ENCODE measurements at places on chromosomes 1 and 21.

GRCh38 chr1:2548068-2548589, 8.0 kb upstream of the TNFRSF14 start:
- DNase-seq, result peak; percentile 47

- DNase-seq, result no peak
Observed at GRCh38 chr1:195763146-195763906, 844.9 kb downstream of the KCNT2 start.

DNA sequence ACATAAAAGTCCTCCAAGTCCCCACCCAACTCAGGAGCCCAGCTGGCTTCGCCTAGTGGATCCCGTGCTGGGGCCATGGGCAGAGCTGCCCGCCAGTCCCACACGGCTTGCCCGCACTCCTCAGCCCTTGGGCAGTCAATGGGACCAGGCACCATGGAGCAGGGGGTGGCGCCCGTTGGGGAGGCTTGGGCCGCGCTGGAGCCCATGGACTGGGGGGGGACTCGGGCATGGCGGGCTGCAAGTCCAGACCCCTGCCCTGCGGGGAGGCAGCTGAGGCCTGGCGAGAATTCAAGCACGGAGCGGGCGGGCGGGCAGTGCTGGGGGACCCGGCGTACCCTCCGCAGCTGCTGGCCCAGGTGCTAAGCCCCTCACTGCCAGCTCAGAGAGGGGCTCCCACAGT, 249.8 kb upstream of the PLD5 start:
- no peak for DNase-seq

DNA sequence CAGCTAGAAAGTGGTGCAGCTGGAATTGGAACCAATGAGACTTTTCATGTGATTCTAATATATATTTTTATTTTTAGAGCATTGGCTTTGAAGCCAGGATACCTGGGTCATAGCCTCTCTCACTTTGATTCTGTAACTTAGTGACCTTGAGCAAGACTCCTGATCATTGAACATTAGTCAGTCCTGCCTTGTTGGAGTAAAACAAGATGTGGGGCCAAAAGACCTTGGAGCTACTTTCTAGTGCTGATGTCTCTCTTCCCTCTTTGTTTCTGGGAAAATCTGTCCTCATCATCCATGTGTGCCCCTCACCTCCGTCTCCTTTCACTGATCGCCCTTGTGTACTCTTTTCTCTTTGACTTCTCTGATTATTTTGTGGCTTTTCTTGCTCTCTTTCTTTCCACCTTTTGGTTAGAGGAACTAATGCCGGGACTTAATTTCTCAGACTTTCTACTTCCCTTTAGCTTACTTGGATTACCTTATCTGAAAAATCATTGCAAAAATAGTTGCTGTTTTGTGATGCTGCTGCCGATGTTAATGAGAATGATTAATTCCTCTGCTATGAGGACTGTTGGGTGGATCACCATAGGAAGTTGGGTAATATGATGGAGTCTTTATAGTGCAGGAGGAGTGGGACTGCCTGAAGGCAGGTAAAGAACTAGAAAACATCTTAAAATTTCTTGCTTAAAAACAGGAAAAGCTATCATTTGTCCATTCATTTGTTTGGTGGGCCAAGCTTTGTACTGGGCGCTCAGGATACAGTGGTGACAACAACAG, 72.0 kb downstream of the NOS1AP start:
- peak; percentile 20 for DNase-seq

- no peak for DNase-seq
Observed at GRCh38 chr1:94707321-94708298, 112.5 kb upstream of the SLC44A3 start.

- no peak for DNase-seq
Observed at GRCh38 chr1:208923946-208924720, 659.4 kb upstream of the CAMK1G start.

DNA sequence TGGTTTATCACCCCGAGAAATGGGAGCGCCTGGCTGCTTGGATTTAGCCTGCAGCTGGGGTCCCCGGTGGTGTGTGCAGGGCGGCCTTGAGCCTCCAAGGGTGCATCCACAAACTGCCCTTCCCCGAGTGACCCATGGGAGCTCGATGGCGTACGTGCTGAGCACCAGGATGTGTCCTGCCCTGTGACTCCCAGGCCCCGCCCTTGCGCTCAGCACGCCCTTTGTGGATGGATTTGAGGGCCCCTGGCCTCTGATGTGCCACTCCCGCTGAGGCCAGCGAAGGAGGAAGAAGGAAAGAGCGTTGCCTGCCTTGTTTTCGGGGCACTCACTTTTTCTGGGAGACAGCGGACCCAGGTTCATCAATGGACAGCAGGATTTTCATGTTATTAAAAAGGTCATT, 1.7 kb upstream of the TFF3 start:
- DNase-seq, result no peak

DNA sequence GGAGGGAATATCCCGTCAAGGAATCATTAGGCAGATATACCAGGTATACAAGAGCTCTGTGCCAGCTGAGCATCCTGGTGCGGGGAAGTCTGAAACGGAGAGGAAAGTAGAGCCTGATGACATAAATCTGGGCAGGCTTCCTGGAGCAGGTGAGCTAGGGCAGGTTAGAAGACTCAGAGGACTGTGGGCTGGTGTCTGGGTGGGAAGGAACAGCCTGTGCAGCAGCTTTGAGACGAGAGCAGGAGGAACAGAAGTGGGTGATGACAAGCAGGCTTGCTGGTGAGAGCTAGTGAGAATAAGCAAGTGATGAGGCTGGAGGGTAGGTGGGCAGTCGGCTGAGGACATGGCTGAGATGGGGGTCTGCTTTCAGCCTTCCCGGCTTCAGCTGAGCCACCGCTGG, 6.7 kb downstream of the CELSR2 start:
- DNase-seq, result no peak

DNA sequence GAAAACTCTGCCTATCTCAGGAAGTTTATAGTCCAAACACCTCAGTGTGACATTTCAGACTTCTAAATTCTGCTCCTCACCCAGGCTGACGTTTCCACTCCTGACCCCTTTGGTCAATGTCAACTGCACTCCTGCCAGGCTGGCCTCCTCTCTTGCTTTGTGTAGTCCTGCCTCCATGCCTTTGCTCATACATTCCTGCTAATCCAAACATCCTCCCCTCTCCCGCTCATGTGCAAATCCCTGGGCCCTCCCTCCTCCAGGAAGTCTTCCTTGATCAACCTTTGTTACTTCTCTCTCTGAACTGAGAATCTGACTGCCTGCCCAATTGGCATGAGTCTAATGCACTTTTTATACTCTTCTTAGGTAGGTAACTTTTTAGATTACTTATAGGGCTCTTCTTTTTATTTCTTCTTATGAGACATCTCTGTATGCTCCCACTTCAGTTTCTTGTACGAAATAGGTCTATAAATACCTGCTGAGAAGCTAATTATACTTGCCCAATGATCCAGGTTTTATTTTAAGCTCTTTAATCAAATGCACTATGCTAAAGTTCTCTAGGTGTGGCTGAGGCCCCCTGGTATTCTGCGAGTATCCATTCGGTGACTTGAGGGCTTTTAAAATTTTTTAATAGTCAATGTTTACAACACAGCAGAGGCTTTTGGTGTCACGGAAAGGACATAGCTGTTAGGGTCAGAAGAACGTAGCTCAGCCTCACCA, 128.1 kb downstream of the PLXNA2 start:
- no peak for DNase-seq

GRCh38 chr1:164720440-164721227, 161.7 kb downstream of the PBX1 start:
- no peak for DNase-seq

All from GM04504 (cell line).